ENCODE measurements at places on chromosomes 6 and 20.
A peak's percentile ranks its signal among the peaks of the same experiment; 100 is the strongest.

GRCh38 chr6:143555071-143555492 is 43.6 kb upstream of the FUCA2 start:
- no peak for DNase-seq

DNA sequence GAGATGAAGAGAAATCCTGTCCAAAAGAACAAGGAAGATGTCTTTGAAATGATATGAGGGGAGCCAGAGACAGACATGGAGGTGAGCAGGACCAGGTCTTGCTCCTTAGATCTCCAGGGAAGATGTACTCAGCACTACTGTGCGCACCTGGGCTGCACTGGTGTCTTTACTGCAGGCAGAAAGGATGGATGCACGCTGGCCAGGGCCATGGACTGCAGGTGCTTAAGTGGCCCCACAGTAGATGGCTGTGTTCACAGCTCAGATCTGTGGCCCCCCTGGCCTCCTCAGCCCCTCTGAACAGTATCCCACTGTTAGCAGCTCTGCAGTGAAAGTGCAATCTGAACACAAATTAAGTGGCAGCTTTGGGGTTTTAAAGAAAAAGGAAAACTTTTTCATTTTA is 343.0 kb downstream of the NRN1 start:
- no peak for DNase-seq

DNA sequence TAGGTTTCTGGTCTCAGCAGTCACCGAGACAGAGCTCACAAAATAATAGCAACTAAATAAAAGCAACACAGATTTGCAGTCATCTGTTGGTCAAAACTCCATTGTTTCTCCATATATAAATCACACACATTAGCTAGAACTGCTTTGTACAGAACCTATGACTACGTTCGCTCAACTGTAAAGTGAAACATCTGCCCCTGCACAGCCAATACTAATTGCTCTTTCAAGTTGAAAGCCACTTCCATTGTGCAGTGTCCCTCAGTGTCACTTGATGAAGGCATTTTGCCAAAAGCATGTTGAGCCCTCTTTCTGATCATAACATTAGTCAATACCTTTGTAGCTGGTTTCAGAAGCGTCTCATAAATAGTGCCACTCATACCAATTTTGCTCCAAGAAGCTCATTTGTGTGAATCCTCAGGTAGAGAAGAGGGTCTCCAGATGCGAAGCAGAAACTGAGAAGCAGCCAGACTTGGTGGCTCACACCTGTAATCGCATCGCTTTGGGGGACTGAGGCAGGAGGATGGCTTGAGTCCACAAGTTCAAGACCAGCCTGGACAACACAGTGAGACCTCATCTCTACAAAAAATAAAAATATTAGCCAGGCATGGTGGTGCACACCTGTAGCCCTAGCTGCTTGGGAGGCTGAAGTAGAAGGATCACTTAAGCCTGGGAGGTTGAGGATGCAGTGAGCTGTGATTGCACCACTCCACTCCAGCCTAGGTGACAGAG is 68.9 kb downstream of the PERP start:
- DNase-seq = no peak

DNA sequence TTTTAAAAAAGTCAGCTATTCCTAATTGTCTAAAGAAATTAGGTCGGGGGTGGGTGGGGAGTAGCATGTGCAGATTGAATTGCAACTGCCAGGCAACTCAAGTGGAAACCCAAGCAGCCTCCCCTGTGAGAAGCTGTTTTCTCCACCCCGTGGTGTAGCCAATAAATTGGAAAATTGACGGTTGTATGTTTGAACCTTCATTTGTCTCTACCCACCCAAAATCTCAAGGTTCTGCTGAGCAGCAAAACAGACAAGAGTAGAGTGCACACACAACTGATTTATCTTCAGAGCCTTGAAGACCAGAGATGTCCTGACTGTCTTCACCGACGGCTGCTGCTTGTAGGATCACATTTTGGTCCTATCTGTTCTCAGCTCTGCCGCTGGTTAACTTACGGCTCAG is 88.5 kb downstream of the DTD1 start:
- no peak for DNase-seq

DNA sequence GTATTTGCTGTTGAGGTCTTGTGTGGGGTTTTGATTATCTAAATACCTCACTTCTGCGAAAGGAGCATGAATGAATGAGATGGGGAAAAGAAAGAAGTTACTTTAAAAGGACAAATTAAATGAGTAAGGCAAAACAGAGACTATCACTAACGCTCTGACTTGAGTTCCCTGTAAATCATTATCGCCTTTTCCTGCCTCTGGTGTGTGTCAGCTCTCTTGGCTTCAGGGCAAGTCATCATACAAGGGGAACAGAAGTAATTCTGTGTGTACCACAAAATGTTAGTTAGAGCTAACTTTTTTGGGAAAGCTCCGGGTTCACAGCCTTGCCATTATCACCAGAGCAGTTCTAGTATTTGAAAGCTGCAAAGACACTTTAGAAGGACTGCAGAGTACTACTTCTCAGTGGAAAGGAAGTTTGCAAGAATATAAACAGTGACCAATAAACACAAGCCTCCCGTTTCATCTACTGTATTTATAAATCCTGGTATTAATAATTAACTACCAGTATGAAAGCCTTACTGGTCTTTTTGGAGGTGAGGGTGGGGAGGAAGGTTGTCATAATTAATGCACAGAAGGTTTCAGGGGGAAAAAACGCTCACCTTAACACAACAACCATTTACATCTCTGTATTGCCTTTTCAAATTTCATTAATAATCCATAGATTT is 1.2 kb downstream of the DZANK1 start:
- DNase-seq = no peak

DNA sequence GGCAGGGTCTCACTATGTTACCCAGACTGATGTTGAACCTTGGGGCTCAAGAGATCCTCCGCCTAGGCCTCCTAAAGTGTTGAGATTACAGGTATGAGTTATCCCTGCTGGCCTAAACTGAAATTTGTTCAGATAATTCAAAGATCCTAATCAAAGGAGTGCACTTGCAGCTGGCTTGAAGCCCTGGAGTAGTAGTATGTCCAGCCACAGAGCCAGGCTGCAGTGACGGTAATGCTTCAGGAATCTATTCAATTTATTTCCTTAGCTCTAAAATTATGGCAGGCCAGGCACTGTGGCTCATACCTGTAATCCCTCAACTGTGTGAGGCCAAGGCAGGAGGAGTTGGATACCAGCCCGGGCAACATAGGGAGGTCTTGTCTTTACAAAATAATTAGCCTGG is 1.4 kb upstream of the DDX43 start:
- no peak for DNase-seq

DNA sequence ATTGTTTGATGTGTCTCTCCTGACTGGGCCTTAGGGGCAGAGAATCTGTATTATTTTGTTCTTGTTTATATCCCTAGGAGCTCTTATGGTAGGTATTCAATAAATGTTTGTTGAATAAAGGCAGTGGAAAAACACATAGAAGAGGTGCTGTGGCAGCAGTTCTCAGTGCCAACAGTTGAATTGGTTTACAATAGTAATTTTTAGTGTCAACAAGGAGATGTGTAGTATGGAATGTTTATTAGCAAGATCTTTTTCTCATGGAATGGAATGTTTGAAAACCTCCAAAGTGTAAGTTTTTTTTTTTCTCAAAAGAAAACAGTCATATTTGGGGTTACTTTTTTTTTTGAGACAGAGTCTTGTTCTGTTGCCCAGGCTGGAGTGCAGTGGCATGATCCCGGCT is 28.0 kb downstream of the ASXL1 start:
- DNase-seq = no peak

DNA sequence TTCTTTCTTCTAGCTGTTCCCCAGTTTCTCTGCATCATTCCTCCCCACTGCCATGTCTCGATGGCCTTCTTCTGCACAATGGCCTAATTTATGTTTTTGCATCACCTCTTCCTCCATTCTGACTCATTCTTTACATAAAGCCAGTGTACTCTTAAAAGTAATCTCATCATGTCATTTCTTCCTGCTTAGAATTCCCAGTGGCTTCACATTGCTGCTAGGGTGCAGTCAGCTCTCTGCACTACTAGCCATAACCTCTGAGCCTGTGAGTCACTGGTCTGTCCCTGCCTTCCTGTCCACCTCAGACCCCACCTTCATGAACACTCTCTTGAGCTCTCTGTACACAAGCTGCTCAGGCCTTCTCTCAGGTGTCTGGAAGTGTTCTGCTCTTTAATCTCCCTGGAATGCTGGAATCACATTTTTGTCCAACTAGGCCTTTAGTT is 24.1 kb upstream of the TRIM27 start:
- no peak for DNase-seq

DNA sequence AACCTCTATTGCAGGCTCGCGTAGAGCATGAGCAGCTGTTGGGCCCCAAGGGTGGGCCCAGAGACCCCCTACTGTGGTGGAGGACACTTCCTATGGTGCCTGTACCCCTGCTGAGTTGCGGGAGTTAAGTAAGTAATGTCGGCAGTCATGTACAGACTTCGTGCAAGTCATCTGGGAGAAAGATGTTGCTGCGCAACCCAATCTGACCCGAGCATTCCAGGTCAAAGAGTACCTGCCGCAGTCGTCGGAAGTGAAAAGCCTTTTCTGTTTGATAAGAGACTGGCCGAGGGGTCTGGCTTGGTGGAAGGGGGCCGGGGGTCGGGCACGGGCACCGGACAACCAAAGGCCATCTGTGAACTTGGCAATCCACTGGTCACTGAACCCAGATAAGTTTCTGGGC is 44.3 kb downstream of the OR2B6 start:
- DNase-seq = no peak

DNA sequence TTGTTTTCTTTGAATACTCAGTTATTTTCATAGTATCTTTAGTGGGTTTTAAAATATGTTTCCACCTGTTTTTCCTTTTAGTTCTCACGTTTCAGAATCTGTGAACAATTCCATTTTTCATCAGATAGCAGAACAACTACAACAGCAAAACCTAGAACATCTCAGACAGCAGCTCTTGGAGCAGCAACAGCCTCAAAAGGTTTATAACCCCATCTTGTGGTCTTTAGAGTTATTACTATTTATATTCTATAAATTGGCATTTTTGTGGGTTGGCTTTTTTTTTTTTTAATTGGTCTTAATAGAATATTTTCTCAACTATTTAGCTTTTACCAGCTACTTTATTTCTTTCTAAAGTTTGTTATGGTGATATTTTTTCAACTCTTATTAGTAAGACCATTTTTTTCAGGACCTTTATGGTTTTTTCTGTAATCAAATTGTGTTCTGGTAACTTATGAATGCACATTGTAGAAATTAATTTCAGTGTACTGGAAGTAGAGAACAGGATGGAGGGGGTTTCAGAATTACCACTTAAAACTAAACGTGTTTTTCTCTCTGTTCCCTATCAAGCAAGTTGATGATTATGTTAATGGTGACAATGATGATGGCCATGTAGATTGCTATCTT is 72.2 kb downstream of the SCAF8 start:
- peak; percentile 10 for DNase-seq

DNA sequence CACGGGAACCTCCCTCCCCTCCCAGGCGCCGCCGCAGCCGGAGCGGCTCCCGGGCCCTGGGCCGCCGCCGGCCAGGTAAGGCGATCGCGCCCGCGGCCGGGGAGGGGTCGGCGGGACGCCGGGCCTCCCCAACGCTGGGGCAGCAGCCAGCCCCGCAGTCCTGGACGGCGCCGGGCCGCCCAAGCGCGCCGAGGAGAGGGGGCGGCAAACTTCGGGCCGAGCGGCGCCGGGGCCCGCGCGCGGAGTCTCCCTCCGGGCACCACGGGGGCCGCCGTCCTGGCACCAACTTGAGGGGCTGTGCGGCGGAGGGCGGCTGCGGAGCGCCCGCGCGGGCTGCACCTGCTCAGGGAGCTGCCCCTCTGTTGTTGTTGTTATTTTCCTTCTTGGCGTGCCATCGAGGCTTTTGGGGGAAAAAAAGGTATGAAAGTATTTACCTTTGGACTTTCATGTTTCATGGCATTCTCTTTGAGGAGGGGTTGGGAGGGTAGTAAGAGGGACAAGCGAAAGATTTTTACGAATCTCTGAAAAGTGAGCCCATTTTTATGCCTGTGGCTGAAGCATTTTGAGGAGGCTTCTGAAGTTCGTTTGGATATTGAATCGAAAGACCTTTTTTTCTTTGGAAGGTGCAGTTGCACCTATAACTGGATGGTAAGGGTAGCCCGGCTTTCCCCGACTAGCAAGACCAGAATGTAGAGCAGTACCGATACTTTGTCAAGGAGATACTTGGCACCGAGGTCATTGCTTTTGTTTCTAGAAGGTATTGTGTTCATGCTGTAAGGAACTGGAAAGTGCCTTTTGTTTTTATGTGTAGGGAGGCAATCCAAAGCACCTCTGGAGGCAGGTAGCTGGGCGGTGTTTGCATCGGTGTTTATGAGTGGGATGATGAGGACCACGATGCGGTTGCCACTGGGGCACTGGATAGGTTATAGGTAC is at the start of gene RNF182:
TSS of gene RNF182 (plus strand) at position 4 of the 933 bp plus-strand sequence. CDS start 52,168 bp downstream, outside the sequence.
- DNase-seq = peak; percentile 20

DNA sequence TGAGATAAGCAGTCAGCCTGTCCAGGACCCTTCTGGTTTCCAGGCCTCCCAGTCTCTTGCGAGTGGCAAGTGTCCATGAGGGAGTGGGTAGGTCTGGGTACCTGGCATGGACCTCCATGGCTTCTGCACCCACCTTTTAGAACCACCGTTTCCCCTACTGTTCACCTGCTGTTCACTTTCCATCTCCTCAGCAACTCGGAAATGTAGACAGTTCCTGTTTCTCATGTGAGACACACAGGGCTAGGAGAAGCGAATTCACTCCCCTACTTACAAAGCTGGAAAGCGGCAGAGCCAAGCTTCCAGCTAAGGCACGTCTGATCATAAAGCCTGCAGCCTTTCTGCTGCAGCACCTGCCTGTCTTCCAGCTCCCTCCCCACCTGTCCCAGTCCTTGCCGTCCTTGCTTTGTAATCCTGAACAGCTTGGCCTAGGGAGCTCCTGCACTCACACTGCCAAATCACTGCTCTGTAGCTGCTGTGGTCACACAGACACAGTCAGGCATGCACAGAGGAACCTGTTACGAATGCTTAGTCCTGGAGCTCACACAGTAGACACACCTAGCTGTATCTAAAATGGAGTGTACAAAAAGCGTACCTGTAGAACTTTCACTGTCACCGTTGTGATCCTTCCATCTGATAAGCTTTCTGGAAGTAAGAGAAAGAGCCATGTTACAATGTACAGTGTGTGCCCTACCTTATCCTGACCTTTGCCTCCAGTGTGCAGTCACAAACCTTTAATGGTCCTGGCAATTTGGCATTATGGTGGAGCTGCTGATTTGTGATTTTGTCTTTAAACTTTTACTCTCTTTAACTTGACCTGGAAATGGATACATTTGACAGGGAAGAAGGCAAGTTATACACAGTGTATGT is 294.1 kb downstream of the NRN1 start:
- DNase-seq = no peak

- DNase-seq = no peak
Observed at GRCh38 chr6:15560713-15561112, 102.1 kb downstream of the DTNBP1 start.

DNA sequence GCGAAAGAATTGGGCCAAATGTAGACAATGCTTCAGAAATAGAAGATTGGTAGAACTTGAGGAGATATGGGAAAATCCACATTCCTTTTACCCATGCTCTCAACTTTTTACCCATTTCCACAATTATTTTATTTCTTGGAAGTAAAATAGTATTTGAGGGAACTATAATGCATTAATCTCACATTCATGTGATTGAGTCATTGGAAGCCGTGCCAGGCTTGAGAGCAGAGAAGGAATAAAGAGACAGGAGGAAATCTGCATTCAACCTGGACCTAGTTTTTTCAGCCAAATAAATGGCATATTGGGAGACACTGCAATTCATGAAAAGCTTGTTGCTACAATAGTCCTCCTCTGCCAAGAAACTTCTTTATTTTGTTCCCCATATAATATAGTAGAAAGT is 2.8 kb upstream of the NUP153 start:
- DNase-seq = no peak
